ENCODE measurements at places on chromosomes 5 and 9.

DNA sequence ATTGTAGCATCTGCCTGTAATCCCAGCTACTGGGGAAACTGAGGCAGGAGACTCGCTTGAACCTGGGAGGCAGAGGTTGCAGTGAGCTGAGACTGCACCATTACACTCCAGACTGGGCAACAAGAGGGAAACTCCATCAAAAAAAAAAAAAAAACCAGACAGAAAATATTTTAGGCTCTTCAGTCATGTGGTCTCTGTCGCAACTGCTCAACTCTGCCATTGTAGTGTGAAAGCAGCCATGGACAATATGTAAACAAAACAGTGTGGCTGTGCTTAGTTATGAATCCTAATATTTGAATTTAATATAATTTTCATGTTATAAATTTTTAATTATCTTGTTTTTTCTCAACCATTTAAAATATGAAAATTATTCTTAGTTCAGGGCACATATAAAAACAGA, 38.4 kb downstream of the ZFAND5 start:
- no peak for DNase-seq

DNA sequence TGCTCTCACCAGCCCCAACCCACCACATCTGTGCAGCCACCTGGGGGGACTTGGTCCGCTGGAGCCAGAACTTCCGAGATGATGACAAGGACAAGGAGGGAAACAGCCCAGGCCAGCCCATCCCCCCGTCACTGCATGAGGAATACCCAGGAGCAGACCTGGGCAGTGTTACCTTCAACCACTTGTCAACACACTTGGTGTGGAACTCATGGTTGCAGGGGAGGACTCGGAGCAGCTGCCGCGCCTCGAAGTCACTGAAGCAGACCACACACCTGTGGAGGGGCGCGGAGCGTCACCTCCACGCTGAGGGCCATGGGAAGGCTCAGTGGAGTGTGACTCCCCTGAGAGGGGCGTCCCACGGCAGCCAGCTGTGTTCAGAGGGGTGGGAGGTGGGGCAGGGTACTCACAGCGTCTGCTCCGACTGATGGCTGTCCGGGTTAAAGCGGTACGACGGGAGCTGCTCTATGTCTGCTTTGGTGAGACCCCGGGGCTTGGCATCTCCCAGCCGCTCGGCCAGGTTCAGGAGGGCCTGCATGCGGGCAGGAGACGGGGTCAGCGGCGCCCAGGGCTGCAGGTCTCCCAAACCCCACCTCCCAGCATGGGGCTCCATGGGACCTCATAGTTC, 8.0 kb downstream of the RNF44 start:
- no peak for DNase-seq

DNA sequence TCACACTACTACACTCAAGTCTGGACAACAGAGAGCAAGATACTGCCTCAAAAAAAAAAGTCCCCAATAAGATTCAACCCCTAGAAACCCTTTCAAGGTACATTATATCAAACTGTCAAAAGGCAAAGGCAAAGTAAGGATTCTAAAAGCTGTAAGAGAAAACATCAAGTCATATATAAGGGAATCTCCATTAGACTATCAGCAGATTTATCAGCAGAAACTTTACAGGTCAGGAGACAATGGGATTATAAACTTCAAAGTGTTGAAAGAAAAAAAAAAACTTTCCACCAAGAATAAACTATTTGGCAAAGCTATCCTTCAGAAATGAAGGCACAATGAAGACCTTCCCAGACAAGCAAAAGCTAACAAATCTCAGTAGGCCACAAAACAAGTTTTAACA, 63.5 kb upstream of the DMRT1 start:
- DNase-seq: no peak

- DNase-seq: no peak
These were observed 6.3 kb downstream of the NOXA1 start for GRCh38 chr9:137429546-137429890.

- no peak for DNase-seq
These were observed 99.2 kb downstream of the PHF2 start for GRCh38 chr9:93675336-93676150.

GRCh38 chr5:42759456-42759855, 2.8 kb downstream of the CCDC152 start:
- DNase-seq: no peak

DNA sequence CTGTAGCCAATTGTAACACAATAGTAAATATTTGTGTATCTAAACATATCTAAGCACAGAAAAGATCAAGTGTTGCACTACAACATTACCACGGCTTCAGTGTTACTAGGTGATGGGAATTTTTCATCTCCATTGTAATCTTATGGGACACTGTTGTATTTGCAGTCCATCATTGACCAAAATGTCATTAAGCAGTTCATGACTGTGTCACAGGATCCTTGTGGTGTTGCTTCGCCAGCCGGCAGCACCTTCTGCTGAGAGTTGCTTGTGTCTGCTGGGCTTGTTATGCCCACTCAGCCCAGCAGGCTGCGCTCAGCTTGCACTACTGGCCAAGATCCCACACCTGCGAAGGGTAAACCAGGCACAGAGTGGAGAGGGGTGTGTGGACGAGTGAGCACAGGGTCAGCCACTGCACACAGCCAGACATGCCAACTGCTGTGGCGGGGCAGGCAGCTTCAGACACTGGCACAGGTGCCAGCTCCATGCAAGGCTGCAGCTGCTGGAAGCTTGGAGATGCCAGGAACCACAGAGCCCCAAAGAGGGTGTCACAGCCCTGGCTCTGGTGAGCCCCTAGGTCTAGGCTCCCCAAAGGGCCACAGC, 273.7 kb downstream of the CETN3 start:
- no peak for DNase-seq

DNA sequence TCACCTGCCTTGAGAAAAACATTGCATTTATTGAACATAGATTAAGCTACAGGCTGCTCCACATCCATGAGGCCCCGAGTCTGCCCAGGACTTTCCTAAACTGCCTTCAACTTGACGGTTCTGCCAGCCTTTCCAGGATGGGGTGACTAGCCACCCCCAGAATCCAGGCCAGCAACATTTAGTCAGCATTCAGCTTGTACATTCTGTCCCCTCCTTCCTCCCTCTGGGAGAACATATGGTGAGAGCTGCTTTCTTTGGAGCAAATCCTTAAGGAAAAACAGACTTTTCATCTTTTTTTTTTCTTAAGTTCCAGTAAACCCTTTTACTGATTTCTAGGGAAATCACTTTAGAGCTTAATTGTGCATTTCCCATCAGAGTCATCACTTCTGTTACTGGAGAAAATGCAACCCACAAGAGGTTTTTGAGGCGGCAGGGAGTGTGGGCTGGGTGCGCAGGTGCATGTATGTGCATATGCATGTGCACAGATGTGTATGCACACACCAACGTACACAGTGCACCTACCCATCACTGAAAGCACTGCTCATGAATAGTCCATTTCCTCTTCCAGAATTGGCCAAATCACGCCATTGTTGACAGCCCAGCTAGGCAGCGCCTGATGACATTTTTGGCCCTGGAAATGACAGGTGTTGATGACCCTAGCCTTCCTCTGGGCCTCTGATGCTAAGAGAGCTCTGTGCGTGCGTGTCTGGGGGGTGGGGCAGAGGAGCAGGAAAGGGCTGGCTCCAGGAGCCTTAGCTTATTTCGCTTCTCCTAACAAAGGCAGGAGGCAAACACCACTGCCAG, 145.6 kb downstream of the HSD17B3 start:
- DNase-seq: no peak

- no peak for DNase-seq
These were observed 15.7 kb downstream of the LVRN start for GRCh38 chr5:115977988-115978387.

GRCh38 chr5:151318850-151319732, 15.5 kb upstream of the SLC36A3 start:
- DNase-seq: no peak

GRCh38 chr5:179542170-179542569, 8.2 kb upstream of the RUFY1 start:
- DNase-seq: no peak

GRCh38 chr9:131823701-131824146, 83.8 kb upstream of the RAPGEF1 start:
- DNase-seq: no peak

- DNase-seq: no peak
These were observed 555.3 kb upstream of the PTGER4 start for GRCh38 chr5:40124367-40124766.

DNA sequence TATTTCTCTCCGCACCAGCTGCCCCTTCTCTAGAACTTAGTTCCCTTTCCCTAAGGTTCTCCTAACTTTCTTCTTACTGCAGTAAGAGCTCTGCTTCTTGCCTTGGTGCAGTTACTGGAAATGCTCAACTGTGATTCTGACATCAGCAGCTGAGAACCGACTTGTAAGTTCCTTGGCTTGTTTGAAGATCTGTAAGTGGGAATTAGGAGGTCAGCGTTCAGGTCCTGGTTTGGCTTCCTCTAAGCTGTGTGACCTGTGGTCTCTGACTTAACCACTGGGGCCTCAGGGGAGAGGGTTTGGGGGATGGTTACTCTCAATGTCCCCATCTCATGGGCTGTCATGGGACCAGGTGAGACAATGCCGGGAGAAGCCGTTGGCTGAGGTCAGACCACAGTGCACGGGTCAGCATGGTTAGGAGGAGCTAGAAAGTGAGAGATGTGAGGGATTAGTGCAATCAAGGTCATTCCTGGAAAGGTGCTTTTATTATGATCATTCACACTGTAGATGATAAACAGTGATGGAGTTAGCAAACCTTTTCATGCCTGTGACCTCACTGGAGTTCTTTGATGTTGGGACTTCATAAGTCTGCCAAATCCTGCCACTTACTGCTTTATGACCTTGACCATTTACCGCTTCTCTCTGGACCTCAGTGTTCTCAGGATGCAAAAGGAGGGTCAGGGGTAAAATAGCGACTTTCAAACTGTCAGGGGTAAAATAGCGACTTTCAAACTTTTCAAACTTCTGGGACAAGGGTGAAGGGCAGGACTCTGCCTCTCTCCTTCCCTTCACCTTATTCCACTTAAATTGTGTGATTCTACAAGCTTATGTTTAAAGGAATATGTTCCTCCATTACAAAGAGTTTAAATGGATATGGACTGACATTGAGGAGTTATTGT, 7.3 kb downstream of the PAPPA start:
- no peak for DNase-seq

DNA sequence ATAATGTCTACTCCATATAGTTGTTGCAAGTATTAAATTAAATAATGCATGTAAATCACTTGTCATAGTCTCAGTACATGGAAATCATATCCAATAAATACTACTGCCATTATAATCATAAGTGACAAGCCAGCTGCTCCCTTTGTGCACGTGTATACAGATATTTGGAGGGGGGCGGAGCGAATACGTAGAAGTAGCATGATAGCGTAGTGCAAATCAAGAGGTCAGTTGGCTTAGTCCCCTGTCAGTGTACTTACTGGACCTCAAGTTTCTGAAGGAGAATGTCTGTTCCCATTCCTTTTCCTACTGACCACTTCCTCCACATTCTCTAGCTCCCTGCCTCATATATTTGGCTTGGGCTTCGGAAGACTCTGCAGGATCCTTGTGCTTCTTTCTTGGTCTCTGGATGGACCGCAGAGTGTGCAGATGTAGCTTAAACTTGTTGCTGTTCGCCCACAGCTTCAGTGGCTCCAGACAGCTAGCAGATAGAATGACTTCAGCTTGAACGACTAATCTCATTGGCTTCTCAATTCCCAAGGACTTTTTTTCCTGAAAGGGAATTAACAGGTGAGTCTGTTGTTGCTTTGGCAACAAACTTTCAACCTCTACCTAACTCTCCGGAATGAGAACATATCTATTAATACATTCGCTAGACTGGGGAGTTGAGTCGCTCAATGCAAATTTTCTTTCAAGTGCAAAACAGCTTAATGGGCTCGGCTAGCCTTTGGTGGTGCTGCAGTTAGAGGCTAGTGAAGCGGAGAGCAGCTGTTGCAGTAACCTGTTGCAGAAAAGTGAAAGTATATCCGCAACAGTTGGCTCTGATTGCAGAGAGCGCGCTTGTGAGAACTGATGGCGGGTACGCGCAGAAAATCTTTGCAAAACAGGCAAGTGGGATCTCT, at the start of gene PCDHB1:
TSS of gene PCDHB1 (plus strand) at position 753 of the 899 bp plus-strand sequence. CDS start at position 850, 97 bp downstream.
- DNase-seq: no peak

DNA sequence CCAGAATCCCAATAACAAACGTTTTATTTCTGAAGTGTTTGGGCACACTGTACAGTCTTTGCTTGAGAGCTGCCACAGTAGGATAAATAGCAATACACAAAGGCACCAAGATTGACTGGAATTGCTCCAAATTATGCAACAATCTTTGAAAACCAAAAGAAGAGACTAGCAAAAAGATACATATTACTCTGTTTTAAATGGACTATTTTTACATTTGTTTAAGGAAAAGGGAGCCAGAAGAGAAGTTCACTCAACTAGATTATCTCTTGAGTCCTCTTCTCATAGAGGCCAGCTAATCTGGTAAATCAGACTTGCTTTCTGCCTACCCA, 385.0 kb upstream of the SLC30A5 start:
- DNase-seq: no peak

GRCh38 chr5:17665836-17666235, 31.6 kb downstream of the TAF11L14 start:
- no peak for DNase-seq

DNA sequence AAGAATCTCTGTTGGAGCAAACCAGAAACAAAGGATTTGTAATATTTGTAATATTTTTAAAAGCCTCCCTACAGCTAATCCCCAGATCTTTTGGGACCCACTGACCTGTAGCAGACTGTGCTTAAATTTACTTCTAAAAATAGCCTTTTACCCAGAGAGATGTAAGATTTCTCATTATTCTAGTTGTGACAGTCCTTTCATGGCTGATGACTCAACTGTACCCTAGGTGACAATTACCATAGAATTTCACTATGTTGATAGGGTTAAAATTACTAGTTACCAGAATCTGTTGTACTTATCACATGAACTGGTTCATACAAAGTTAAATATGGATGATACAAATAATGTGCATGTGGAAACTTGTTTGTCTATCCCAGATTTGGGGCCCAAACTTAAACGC, 543.9 kb upstream of the SEMA6A start:
- DNase-seq: no peak

- DNase-seq: no peak
These were observed 118.7 kb upstream of the BOD1 start for GRCh38 chr5:173735184-173735583.

- DNase-seq: no peak
These were observed 178.6 kb downstream of the FGF18 start for GRCh38 chr5:171597946-171598640.

Measured in NCI-H2081 treated with DMSO at 0.1 percent for 48 hours (cell line).